ENCODE measurements at places on chromosomes 4 and X.

- no peak for DNase-seq
Observed at GRCh38 chr4:14177987-14178386, 550.5 kb upstream of the BOD1L1 start.

- DNase-seq = no peak
Observed at GRCh38 chr4:48431401-48431800, 51.7 kb upstream of the SLC10A4 start.

DNA sequence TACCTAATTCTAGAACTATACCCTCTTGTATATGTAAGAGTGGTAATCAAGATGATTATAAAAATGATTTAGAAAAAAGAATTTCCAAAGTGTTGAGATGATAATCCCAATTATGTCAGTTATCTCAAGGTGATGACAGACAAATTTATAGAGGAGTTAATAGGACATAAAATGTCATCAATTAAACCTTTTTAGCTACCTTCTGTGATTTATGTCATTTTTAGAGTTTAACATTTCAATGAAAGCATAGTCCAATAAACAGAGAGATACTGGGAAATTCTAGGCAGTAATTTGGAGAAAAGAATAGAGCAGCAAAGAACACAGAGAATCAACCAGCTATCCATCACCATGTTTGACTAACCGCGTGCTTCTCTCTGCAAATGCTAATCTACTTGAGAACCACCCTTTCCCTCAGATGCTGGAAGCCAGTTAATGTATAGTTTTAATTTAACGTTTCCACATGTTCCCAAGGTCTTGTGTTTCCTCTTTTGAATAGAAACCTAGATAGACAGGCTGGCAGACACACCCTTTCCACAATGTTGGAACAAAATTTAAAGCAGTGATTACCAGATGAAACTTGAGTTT lies 433.1 kb upstream of the FAM241A start:
- DNase-seq = no peak

DNA sequence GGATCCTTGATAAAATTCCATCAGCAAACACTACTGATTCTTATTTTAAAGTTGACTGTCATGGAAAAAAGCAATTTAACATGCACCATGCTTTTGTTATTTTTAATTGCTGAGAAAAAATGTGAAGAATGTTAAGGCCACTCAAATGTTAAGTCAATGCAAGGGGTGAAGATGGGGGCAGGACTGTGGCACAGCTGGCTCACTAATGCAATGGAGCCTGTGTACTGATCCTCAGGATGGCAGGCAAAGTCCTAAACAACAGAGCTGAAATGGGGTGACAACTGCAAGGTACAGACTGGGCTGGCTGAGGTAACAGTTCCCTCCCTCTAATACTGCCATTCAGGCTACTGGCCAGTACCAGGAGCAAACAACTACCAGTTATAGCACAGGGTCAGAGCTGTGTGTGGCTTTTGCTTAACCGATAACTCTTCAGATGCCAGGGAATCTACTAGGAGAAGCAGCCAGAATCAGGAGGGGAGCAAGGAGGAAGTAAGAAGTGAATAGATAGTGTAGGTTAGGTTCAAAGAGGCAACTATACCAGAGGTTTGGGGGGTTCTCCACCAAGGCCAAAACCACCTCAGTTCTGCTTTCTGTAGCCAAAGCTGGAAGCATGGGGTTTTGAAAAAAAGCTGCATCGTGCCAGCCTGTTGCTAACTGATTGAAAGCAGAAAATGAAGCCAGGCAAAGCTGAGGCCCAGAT lies 372.6 kb downstream of the OPHN1 start:
- no peak for DNase-seq

DNA sequence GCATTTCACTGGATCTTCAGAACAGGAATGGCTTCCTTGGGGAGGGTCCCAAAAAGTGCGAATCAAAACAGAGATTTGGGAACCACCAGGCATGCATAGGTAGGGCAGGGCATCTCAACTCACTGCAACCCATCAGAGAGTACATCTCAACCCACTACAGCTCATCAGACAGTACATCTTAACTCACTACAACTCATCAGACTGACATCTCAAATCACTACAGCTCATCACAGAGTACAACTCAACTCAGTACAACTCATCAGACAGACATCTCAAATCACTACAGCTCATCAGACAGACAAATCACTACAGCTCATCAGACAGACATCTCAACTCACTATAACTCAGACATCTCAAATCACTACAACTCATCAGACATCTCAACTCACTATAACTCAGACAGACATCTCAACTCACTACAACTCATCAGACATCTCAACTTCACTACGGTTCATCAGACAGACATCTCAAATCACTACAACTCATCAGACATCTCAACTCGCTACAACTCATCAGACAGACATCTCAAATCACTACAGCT lies 47.5 kb upstream of the CLDN34 start:
- DNase-seq = no peak

DNA sequence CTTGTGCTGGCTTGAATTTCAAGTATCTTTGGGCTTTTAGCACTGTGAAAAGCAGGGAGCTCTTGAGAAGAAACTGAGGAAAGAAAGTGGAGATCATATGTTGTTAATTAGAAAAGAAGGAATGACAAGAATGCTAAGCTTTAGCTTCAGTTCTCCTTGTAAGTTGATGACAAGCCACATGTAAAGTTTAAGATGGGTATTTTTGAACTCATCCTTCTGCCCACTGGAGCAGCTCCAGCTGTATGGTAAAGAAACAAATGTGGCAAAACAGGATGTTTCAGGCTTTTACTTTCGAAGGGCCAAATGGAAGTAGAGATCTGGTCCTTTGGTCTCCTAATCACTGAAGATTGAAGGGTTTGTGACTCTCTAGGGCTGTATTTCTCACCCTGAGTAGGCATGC lies 137.8 kb downstream of the GUCY2F start:
- DNase-seq = no peak

DNA sequence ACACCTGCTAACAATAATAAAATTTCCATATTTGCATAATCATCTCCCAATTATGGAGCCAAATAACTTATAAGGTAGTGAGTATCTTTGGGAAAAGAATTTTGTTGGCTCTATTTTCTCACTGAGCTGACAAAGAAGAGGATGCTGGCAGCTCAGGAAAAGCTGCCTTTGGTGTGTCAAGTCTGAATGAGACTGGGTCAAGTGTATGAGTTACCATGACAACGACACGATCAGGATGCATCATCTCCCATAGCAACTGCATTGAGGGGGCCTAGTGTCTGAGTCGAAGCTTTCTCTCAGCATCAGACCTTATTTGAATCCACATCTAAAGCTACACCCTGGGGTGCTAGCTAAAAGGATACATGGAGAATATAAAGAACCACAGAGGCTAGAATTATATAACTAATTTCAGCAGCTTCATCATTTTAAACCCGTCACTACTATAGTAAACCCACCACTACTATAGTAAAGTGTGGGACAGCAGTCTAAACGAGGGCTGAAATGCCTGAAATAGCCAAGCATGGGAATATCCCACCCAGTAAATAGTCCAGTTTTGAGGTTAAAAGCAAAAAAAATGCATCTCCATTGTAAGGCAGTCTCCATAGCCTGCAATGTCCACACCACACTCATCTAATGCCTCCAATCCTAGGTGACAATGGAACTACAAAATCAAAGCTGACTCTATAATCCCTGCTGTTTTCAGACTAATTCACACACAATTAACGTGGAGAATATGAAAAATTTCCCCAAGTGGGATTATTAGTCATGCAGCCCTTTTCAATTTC lies 16.0 kb downstream of the GSPT2 start:
- no peak for DNase-seq

- no peak for DNase-seq
Observed at GRCh38 chrX:67654301-67654700, 110.5 kb downstream of the AR start.

DNA sequence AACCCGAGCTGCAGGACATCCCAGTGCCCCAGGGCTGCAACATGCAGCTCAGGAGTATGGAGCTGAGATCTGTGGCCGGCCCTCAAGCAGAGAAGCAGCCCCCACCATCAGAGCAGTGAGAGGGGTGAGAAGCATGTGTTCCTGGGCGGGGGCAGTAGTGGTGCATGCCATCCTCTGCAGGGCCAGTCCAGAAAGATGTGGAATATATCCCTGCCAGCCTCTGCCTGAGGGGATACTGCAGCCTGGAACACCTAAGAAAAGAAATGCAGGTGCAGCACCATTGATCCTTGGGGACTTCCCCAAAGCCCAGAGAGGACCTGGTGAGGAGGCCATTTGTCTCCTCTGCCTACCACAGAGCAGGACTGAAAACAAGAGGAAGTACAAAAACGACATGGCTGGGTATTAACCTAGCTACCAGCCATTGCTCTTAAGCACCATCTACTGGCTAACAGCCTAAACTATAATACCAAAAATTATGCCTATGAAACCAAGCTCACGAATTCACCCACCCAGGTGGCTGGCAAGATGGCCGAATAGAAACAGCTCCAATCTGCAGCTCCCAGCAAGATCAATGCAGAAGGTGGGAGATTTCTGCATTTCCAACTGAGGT lies 158.8 kb downstream of the ADGRA3 start:
- no peak for DNase-seq

- no peak for DNase-seq
Observed at GRCh38 chr4:168496834-168497233, at the start of gene PALLD. Gene PALLD (plus strand): TSS chr4:168497052.
